Left lung (tissue), 14 donors: ENCODE measurements at places on chromosomes 16 and 17.

DNA sequence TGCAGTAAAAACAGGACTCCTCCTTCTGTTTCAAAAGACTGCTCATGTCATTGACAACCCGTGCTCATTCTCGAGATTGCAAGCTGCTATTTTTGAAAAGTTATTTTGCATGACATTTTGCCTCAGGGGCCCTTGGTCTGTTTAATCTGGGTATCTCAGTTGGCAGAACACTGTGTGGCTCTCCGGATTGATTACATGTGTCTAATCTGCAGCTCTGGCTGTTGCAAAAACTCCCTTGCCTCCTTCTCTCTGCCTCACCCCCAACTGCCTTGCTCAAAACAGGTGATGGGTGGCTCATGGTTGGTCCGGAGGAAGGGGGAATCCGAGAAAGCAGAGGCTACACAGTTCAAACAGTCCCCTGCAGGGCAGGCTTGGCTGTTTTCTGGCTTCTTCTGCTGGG lies 25.3 kb downstream of the GINS3 start:
- DNase-seq: no peak

GRCh38 chr17:30241051-30241450 lies 5.6 kb upstream of the SLC6A4 start:
- DNase-seq: no peak

GRCh38 chr17:3788200-3788599 lies 12.8 kb downstream of the ITGAE start:
- DNase-seq: no peak

- DNase-seq: no peak
These were observed 308.1 kb downstream of the HAPSTR1 start for GRCh38 chr16:9399573-9399972.

DNA sequence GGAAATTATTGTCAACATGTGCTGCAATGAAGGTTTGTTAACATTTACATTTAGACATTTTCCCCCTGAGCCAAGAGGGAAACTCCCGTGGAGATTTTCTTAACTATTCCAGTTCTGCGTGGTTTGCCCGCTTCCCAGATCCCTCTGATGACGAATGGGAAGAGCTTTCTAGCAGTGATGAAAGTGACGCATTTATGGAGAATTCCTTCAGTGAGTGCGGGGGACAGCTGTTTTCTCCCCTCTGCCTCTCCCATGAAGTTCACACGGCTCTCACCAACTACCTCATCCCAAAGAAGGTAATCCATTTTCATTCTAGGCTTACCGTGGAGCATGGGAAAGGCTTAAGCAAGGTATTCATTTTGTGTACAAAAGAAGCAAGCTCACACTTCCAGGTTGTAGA lies 18.2 kb downstream of the HEATR3 start:
- DNase-seq: no peak

- DNase-seq: peak; percentile 39
These were observed 5.1 kb upstream of the FDXR start for GRCh38 chr17:74877592-74878548.

- no peak for DNase-seq
These were observed 68.0 kb downstream of the ABR start for GRCh38 chr17:1111599-1112443.

DNA sequence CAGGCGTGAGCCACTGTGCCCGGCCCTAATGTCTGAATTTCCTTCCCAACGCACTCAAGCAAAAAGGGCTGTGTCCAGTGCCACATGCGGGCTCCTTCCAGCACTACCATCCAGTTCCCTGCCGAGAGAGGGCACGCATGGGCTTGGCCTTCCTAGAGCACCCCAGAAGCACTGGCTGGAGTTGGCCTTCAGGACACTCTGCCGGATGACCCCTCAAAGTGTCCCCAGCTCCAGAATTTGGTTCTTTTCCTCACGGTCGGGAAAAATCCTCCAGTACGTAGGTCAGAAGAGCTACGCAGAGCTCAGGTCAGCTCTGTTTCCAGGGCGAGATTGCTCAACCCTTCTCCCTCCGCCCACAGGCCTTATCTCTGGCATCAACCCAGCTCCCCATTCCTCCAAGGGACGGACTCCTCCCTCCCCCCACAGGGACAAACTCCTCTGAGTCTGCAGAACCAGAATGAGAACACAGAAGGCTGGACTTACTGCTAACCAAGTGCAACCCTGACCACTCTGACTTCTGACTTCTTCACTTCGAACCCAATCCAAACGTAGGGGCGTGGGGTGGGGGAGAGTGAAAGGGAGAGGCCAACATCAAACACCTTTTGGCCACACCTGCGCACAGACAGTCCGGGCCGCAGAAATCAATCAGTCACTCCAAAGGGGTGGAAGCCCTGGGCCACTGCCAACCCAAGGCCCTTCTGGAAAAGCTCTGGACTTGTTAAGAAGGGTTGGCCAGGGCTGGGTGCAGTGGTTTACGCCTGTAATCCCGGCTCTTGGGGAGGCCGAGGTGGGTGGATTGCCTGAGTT lies 3.6 kb downstream of the CDC42EP4 start:
- DNase-seq: peak; percentile 78

- no peak for DNase-seq
These were observed 5.4 kb downstream of the SLC12A3 start for GRCh38 chr16:56870276-56870888.

DNA sequence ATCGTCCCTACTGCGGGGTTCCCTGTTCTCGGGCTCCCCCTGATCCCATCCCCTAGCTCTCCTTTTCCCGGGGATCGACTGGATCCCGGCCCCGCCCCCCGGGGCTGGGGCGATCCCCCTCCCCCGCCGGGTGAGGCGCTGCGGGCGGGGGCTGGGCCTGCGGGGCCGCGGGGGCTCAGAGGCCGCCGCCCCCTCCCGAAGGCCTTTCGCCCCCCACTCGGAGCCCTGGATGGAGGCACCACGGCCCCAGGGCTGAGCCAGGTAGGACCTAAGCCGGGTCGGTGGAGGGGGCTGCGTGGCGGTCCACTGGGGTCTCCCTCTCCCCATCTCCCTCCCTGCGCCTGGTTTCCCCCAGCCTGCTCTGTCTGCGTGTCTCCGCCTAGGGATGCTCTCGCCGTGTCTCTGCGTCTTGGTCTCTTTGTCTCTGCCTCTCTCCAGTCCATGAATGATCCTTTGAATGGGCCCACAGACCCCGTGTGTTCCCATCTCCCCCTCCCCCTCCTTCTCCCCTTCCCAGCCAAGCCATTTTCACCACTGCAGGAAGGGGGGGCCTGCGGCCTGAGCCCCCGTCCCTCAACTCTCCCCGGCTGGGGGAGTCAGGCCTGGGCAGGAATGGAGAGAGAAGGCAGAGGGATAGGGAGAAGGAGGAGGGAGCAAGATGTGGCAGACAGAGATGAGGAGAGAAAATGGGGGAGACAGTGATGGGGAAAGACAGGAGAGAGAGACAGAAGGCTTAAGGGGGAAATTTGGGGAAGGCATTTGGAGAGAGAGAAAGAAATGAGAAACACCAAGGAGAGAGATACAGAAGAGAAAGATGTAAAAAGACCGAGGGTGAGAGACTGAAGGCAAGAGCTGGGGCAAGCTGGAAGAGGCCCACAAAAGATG lies 1.7 kb upstream of the TMEM256 start:
- DNase-seq: no peak

- DNase-seq: peak; percentile 59
These were observed 4.6 kb downstream of the UTS2R start for GRCh38 chr17:82376042-82376730.

GRCh38 chr17:45111850-45112249 lies 20.5 kb downstream of the PLCD3 start:
- no peak for DNase-seq

DNA sequence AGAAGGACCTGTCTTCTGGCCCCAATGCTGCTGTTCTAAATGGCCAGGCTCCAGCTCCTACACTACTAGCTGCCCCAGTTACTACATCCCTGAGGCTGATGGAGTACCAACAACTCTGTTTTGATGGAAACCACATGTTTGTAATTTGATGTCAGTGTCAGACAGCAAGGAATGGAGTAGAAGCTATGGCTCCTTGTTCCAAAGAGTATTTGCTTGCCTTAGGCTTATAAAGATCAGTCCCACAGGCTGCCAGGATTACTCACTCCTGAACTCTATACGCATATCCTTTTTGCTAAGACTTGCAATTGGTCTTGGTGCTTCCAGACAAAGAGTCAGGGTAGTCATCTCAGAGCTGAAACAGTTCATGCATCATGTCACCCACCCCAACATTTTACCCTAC lies 139.6 kb downstream of the HS3ST3A1 start:
- no peak for DNase-seq

DNA sequence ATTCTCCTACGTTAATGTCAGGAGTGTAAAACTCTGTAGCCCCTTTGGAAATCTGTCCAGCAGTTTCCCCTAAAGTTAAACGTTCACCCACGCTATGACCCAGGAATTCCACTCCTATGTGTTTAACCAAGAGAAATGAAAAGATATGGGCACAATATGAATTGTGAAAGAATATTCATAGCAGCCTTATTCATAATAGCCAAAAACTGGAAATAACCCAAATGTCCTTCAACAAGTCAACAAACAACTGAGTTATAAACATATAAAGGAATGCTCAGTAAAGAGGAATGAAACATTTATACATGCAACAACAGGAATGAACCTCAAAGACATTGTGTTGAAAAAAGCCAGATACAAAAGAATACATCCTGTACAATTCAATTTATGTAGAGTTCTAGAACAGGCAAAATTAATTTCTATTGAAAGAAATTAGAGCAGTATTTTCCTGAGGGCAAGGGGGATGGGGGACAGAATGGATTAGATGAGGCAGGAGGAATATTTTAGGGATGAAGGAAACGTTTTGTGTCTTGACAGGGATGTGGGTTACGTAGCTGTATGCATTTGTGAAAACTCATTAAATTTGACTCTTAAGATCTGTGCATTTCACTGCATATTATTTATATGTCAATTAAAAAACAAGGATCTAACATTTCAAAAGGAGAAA lies 286.7 kb upstream of the CDH5 start:
- DNase-seq: no peak

- DNase-seq: no peak
These were observed 25.7 kb upstream of the ENDOV start for GRCh38 chr17:80389011-80389995.

DNA sequence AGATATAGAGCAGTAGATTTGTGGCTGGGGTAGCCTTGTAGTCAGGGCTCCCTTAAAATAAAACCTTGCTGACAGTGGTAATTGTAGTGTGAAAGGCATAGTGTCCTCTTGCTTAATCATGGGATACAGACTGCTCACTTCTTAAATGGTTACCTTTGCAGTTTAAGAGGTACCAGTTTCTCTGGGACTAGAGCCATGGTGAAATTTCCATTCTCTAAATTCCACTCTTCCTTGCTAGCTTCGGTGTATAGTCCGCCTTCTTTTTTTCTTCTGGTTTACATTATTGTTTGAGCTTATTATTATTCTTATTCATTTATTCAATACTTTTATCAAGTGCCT lies 1.6 kb downstream of the CCP110 start:
- no peak for DNase-seq

DNA sequence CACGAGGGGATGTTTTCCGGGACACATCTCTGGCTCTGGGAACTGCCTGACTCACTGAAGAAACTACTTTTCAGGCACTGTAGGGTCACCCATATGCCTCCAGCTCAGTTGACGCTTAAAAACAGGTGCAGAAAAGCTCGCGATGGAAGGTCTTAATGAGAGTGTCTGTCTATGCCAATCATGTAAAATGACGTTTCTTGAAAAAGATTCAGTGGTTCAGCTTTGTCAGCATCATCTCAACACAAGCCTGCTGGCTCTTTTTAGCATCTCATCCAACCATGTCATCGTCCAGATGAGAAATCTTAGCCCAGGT lies 27.5 kb downstream of the OR1D5 start:
- DNase-seq: no peak

DNA sequence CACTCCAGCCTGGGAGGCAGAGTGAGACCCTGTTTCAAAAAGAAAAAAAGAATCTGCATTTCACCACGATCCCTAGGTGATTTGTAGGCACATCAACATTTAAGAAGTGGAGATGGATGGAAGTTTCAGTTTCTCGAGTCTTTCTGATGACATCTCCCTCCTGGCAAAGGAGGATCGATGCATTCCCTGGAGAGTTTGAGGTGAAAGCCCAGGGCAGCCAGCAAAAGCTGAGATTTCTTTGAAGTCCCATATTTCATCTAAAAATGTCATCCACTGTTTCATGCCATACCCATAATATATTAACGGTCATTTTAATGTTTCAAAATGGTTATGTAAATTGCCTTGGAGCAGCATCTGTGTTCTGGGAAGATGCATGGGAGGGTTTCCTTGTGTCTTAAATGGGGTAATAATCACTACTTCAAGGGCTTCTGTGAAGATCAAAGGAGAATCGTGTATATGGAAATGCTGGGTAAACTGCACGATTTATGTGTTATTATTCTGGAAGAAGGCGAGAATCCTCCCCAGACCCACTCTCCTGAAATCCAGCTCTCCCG lies 63.4 kb downstream of the KATNIP start:
- no peak for DNase-seq

GRCh38 chr17:19010729-19011505 lies 6.4 kb upstream of the FAM83G start:
- DNase-seq: no peak

DNA sequence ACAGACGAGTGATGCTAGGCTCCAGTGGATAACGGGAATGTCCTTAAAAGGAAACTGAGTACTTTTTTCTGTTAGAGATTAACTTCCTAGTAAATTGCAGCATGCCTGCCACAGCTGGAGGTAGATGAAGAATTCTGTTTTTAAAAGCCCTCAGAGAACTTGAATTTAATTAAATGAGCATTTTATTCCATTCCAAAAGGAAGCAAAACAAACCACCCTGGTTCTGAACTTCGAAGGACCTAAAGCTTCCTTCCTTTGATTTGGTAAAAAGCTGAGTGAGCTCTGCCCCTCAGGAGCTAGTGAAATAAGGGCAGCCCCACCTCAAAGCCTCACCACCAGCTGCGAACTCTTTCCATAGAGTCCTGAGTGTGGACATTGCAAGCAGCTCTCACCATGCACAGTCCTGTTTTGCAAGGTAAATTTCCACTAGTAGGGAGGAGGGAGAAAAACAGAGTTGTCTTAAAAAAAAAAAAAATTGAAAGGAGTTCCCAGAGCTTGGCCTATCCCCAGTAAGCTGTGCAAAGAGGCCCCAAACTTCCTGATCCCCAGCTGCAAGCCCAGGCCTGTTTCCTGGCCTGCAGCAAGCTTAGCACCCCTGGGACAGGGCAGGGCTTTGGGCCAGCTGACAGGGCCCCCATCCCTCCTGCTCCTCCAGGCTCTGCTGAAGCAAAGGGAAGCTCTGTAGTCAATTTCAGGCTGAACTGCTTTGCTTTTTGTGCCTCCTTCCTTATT lies 11.2 kb downstream of the CHD9NB start:
- DNase-seq: no peak

DNA sequence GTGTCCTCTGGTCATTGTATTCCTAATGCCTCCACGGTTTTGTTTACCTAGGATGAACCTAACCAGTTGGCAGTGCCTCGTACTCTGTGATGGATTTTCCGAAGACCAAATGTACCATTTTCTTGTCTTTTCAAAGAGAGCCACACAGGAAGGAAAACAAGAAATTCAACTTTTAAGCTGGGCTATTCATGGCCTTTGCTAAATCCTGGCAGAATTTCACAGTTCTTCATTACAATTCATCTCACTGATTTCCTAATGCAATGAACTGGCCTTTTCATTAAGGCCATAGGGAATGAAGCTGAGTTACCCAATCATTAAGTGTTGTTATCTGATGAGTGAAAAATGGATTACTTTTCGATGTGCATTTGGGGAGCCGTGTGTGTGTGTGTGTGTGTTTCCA lies 7.9 kb upstream of the KCNJ16 start:
- no peak for DNase-seq
